ENCODE measurements at places on chromosomes 1 and 21.

DNA sequence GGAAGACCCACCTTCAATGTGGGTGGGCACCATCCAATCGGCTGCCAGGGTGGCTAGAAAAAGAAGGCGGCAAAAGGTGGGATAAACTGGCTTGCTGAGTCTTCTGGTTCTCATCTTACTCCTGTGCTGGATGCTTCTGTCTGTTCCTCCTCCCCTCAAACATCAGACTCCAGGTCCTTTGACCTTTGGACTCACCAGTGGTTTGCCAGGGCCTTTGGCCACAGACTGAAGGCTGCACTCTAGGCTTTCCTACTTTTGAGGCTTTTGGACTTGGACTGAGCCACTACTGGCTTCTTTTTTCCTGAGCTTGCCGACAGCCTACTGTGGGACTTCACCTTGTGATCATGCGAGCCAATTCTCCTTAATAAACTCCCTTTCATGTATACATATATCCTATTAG, 55.9 kb downstream of the VCAM1 start:
- DNase-seq, result no peak

DNA sequence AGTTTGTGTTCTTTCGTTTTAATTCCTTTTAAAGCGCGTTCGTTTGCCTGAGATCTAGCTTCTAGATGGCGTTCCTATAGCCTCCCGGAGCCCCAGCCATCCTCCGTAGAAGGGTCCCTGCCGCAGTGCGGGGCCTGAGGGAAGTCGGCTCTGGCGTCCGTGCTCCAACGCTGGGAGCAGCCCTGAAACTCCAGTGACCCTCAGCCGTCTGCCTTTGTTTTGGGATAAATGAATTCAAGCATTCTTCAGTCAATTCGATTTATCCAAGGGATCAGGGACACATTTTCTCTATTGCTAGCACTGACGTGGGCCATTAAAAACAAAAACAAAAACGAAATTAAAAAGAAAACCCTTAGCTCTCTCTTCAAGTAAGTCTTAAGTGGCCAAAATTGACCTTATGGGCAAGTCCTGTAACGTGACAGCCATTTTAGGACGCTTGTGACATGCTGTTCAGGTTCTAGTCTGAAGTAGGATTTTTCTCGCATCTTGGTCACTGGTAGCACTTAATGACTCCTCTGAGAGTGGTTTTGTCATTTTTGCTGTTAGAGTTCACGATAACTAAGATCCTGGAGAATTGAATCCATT, 742 bp upstream of the HSPA13 start:
- DNase-seq, result no peak

DNA sequence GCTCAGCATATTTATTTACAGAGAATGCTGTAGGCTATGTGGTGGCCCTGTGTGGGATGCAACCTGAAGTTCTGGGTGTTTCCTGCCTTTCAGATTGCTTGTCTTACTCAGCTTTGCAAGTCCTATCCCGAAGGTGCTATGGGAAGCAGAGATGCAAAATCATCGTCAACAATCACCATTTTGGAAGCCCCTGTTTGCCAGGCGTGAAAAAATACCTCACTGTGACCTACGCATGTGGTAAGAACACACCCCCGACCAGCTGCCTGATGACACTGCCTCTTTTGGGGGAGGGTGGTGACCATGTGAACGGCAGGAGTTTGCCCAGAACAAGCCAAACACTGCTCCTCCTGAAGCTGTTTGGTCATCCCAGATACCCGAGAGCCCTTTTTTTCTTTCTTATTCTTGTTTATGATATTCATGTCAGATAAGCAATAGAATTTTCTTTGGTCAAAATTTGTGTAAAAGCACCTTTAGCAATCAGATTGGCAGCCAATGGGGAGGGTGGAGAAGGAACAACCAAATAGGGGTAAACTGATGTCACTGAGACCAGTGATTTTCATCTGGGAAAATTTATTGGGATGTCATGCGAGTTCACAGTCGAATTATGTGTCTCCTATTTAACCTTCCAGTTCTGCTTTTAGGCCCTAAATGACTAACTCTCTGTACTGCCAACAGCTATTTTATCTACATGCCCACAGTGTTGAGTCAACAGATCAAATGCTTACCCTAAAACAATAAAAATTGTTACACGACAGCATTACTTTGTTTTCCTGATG, 82.6 kb downstream of the EVA1C start:
- no peak for DNase-seq

DNA sequence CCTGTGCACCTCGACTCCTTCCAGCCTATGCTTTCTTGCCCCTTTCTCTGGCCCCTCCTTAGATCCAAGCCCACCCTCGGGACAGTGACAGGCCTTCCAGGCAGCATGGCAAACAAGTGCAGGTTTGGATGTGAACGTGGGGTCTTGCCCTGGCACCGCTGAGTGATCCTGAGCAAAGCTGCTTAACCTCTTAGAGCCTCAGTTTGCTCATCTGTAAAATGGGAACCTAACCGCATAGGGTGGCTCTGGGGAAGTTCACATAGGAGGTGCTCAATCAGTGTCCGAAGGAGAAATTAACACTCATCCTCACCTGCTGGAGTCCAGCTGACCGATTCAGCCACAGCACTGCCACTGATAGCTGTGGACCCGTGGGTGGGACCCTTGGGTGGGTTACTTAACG, 7.2 kb downstream of the MFAP2 start:
- no peak for DNase-seq

DNA sequence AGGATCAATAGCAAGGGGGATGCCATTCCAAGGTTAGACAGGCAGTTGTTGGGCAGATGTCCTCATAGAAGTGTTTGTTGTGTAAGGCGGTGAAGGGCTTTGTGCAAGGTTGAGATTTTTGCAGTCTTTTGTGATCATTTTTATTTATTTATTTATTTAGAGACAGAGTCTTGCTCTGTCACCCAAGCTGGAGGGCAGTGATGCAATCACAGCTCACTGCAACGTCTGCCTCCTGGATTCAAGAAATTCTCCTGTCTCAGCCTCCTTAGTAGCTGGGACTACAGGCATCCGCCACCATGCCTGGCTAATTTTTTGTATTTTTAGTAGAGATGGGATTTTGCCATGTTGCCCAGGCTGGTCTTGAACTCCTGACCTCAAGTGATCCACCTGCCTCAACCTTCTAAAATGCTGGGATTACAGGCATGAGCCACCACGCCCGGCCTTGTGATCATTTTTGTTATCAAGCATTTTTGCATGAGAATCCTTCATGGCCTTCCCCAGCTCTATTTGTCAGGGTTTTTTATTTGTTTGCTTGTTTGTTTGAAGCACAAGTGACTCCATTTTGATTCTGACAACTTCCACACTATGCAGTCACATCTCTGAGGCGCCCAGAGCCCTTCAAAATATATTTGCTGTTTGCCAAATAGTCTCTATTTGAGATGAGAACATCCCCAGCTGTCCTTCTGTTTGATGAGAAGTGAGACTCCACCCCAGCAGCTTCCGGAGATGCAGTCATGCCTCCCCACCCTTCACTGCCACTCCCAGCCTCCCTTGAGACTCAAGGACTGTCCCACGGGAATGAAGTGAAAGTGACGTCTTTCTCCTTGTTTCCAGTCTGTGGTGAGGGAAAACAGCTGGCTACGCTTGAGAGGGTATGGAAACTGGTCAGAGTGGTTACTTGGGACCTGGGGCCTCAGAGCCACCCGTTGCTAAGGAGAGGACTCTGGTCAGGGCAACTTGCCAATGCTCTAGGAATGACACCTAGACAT, 38.0 kb downstream of the TMEM50B start:
- peak; percentile 71 for DNase-seq

GRCh38 chr1:84691122-84691783, 992 bp upstream of the SSX2IP start:
- no peak for DNase-seq

DNA sequence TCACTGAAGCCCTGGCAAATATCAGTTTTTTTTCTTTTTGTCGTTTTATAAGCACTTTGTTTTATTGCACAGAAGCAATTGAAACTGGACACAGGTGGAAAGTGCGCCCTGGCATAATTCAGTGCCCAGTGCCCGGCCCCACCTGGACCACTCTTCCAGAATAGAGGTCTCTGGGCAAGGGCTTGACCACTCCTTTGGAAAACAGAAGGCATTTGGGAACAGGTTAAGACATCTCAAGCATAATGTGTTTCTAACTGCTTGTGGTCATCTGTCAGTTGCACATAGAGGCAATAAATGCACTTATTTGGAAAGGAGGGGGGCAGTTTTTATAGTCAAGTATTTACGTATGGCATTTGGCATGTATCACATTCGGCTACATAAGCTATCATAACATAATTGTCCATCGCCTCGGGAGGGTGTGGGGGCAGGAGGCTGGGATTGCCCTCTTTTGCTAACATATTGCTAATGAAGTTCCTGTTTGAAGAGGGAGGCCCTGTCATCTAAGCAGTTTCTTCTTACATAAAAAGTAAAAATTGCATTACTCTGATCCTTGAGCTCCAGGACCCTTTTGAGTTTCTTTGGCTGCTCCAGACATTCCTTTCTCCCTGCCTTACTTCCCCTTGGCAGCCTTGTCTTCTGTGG, 14.7 kb upstream of the CD2 start:
- no peak for DNase-seq

DNA sequence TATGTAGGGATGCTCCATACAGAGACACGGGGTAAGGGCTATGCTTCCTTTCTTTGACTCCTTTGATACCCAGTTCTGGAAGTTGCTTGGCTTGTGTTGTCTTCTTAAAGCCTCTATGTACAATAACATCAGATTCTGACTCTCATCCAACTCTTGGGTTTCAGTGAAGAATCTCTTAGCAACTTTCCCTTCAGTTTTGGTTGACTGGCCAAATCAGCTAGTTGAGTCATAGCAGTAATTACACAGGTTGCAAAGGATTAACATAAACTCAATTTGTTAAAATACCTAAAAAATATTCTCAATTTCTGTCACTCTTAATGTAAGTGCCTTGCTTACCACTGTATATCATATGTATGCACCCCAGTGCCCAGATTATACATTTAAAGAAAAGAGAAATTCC, 9.2 kb downstream of the CD1E start:
- DNase-seq, result no peak

- DNase-seq, result no peak
Observed at GRCh38 chr1:41305576-41306363, 55.5 kb upstream of the FOXO6 start.

DNA sequence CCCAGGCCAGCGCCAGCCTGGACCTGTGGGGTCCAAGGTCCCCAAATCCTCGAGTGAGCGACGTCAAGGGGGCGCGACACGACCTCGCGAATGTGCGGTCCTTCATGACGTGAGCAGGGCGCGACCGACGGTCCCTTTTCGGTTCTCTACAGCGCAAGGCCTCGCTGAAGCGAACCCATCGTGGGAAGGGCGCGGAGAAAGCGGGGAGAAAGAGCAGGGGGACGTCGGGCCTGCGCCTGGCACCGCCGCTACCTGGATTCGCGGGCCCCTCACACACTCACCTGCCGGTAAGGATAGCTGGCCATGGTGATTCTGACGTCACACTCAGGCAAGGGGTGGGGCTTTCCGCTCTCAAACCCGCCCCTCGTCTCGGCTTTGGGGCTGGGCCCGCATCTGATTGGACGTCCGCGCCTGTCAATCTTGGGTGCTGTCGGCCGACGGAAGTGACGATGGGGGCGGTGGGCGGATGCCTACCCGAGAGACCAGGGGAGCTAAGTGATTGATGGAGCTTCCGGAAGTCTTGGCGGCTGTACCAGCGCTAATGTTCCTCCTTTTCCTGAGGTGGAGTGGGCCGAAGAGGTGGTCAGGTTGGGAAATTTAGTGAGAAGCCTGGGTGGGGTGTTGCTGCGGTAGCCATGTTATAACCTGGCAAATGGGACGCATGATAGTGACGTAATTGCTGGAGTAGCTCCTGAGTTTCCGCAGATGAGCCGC, at the start of gene PEF1:
PEF1 (minus strand) TSS at position 317 of the 714 bp plus-strand sequence; CDS start at position 305, 12 bp downstream.
- peak; percentile 99 for DNase-seq

DNA sequence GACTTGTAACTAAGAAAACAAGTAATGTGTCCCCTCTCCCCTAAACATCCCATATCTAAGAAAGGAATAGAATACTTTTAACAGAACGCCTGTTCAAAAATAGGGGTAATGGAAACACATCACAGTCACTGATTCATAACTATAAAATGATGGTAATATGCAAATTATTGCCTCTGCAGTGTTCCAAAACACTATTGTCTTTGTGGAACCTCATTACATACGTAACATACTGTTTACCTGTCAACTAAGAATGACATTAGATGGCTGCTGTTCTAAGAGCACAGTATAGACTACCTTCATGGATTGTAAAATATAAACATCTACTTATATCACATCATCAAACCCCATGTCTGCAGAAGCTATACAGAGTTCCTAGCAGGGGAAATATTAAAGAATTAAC, 3.4 kb upstream of the BCL2L15 start:
- no peak for DNase-seq

DNA sequence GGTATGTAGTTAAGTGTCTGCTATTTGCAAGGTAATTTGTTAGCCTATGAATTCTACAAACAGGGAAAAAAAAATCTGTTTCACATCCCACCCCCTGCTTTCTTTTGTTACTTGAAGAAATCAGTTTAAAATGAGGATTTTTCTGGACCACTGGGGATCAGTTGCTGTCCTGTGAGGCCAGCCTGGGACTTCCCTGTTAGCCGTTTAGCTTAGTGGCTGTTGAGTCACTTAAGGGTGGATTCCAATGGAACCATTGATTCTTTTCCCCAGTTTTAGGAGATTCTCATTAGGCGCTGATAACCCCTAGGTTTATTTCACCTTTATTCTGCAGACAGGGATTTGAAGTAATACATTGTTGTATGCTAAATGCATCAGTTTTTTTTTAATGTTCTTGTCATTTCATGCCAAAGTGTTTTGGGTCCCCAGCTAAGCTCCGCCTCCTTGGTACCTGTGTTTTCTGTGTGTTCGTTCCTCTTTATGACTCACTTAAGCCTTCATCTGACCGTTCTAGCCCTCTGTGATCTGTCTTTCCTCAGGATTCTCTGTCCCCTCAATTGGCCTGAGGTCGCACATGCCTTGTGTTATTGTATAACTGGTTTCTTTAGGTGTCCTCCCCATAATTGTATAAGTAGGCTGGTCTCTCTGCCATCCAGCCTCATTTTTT, 59.3 kb downstream of the NOS1AP start:
- DNase-seq, result no peak

DNA sequence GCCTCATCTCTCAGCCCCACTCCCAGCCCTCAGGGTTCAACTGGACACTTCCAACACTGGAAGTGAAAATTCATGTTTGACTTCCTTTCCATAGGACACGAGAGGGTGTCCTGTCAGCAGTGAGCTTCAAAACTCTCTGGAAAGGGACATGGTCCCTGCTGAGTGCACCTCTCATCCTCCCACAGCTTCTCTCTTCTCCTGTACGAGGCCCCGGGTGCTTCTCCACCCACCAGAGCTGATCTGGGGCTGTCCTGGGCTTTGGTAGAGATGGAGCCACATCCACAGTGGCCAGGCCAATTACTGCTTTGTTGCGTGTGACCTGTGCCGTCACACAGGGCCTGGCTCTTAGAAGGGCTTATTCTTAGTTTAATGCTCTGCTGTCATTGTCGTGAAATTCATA, 182.3 kb downstream of the RRAGC start:
- no peak for DNase-seq

DNA sequence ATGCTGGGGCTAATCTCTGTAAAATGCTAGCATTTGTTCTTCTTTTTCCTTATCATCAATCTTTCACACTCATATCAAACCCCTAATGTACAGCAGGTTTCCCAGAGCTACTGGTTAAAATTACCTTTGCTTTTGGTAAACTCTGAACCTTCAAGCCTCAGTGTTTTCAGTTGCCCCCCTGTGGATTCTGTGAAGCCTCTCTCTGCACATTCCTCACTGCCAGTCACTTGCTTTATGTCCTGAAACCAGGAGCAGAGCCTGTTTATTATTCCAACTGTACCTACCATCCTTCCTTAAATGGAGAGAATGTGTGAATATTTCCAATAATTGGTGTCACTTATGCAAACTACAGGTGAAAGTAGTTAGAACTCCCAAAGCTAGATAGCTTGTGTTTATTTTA, 134.2 kb downstream of the NEK7 start:
- no peak for DNase-seq

- no peak for DNase-seq
Observed at GRCh38 chr1:29827237-29827750, 591.0 kb downstream of the PTPRU start.
